GDM1 (cell line): ENCODE measurements at places on chromosomes 2 and 18.

DNA sequence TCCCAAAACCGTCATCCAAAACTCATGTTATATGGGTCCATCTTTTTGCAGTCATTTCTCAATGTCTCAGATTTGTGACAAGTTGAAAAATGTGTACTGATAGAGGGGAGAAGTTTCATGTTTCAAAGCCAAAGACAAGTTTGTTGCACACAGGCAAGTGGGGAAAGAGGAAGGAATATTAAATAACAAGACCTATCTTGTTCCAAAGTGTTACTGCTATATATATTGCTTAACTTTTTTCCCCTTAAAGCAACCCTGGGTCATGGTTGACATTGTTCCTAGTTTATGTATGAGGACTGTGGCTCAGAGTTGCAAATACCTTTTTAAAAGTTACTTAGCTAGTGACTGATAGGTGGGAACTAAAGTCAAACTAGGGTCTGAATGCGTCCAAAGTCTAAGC is 1.7 kb downstream of the ITGA4 start:
- no peak for DNase-seq

DNA sequence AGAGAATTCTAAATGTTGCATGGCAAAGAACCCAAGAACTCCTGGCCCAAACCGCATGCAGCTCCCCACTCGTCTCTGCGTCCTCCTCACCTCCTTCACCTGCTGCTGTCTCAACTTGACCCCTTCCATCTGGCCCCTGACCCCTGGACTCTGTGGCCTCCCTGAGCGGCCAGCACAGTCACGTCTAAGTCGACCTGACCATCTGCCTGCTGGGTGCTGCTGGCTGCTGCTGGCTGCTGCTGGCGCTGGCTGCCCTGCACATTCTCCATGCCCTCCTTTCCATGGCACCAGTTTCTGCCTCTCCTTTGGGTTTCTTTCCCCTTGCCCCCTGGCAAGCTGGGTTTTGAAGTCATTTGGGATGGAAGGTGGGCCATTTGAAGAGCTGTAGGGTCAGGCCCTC is 30.1 kb upstream of the ASB1 start:
- no peak for DNase-seq

DNA sequence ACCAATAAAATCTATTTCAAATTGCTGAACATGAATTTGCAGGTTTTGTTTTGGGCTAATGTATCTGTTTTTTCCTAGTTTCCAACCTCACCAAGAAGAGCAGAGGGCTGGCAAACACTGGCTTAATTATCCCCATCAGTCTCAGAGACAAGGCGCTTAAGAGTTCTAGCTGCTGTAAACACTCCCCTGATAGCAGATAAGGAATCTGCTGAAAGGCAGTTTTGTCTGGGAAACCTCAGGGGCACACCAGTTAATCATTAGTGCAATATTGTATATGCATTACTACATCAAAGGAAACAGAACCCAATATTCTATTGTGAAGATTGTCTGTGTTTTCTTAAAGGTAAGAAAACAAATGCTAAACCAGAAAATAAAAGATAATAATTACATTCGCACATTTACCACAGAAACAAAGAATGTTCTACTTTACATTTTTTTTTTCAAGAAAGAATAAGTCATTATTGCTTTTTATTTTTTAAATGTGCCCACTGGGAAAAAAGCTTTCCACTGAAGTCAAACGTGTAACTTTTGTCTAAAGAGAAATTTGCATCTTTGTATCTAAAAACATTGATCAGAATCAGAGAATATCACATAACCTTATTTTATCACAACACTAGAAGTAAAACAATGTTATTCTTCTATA is 179.1 kb downstream of the ERBB4 start:
- no peak for DNase-seq

- no peak for DNase-seq
Measured at GRCh38 chr2:67917332-67918054, 145.3 kb downstream of the C1D start.

GRCh38 chr2:240819858-240820606 is at the start of gene KIF1A:
Gene KIF1A (minus strand): TSS chr2:240820219. CDS start chr2:240797752, 22,467 bp downstream.
- no peak for DNase-seq

DNA sequence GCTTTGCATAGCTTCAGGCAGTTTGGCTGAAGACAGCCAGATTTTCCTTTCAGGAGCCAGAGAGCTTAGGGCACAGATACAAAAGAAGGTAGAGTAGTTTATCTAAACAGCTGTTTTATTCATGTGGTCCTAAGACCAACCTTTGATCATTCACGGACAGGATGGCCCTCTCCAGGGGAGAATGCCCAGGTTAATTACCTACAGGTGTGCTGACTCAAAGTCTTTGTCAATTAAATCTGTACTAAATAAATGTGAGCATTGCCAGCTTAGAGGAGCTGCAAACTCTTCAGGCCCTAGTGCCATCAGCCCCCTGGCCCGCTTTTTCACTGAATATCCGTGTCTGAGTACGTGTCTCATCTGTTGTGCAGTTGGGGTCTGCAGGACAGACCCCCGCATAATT is 554.7 kb downstream of the NUP35 start:
- DNase-seq, result no peak

GRCh38 chr2:176096243-176096985 is 3.2 kb upstream of the HOXD12 start:
- DNase-seq, result no peak

- no peak for DNase-seq
Measured at GRCh38 chr2:155679647-155680046, 652.9 kb downstream of the NR4A2 start.

DNA sequence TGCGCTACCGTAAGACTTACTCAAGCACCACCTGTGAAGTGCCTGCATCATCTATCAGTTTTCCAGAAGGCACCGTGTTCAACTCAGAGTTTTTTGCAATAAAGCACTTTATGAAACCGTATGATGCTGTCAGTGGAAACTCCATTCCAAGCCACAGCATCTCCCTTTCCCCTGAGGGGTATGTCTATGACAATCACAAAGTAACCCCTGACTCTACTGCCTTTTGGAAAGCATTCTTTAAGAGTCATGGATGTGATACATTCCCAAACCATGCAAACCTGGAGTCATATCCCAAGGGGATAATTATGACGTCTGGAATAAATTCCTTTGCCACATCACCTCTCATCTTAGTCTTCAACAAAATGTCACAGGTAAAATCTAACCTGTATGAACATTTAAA is 39.2 kb downstream of the UNC50 start:
- no peak for DNase-seq

DNA sequence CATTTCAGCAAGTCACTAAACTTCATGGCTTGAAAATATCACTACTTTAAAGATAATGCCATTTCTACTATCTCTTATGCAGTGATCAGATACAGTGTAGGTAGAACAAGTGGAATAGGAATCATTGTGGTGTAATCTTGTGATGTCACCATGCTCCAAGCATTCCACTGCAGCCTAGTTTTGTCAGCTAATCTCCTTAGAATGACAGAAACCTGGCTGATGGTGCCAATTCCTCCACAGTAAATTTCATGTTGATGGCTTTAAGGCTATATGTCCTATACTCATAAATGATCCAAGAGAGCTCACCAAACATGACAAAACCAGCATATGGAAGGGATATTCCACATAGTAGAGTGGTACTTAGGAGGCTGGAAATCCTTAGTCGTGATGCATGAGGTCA is 184.9 kb downstream of the PDE1A start:
- no peak for DNase-seq

- no peak for DNase-seq
Measured at GRCh38 chr2:187976986-187977333, 314.7 kb upstream of the GULP1 start.

- no peak for DNase-seq
Measured at GRCh38 chr18:45359275-45360009, 255.8 kb upstream of the SLC14A2 start.

DNA sequence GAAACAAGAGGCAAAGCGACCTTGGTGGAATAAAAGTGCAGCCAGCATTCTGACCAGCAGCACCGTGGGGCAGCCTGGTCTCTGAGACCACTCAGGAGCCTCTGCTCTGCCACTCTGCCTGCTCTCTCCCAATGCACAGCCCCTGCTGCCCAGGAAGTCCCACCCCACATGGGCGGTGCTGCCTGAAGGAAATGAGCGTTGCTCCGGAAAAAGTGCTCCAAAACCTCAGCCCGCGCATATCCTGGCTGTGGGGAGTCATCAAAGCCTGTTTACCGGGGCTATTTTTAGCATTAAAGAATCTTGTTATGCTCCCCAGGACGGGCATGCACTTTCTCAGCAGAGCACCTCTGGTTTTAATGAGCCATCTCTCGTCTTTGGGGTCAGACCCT is 54.5 kb downstream of the EPAS1 start:
- DNase-seq, result no peak

GRCh38 chr2:85355521-85355920 is 952 bp downstream of the ELMOD3 start:
- DNase-seq, result no peak

DNA sequence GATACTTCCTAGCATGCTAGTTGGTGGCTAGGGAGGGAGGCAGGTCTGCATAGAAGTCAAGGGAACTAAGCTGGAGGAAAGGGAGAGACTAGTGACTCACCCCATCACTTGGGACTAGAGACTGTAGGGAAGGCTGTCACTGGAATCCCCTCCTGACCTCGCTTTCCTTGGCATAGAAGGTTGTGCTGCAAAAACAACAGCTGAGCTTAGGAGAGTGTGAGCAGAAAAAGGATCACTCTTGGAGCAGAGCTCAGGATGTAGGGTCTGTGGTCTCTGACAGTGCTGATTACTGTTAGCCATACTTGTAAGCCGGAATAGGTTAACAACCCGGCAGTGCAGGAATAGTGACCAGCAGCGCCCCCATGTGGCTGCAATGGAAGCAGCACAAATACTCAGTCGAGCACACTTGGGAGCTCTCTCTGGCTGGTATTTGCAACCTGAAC is 66.9 kb upstream of the SMAD2 start:
- DNase-seq, result peak; percentile 32

- DNase-seq, result no peak
Measured at GRCh38 chr2:105425936-105426625, 27.2 kb upstream of the FHL2 start.

DNA sequence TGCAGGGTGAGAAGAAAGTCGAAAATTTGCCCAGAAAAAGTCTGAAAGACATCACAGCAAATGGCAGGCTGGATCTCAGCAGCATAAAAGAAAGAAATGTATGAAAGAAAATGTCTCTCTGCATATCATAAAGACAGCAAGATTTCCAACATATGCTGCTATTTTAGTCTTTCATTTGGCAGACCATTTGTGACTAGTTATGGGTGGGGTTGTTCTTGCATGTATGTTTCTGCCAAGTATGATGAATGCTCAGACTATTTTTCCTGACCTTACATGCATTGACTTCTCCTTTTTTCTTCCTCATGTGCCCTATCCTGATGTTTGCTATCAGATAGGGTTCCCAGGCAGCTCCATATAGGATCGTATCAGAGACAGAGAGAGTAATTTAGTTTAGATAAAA is 58.5 kb upstream of the PARD3B start:
- DNase-seq, result no peak
